Right lung (tissue), 10 donors: ENCODE measurements at places on chromosomes 2 and 18. TPM values are rescaled to one million over a fixed set of nuclear protein-coding genes. Genes with fewer than 3 reads are reported as not detected.
A peak's percentile ranks its signal among the peaks of the same experiment; 100 is the strongest.

GRCh38 chr2:120798567-120799247 is 63.0 kb downstream of the GLI2 start:
- no peak for DNase-seq

GRCh38 chr2:167212014-167212648 is 323.9 kb downstream of the XIRP2 start:
- DNase-seq: peak; percentile 36

DNA sequence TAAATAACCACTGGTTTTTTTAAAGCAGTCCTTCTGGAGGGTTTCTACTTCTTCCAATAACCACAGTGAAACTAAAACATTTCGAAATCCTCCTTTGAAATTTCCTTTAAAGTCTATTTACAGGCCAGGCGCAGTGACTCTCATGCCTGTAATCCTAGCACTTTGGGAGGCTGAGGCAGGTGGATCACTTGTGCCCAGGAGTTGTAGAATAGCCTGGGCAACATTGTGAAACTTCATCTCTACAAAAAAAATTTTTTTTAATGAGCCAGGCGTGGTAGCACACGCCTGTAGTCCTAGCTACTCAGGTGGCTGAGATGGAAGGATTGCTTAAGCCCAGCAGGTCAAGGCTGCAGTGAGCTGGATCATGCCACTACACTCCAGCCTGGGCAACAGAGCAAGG is 15.2 kb downstream of the KIDINS220 start:
- DNase-seq: no peak

DNA sequence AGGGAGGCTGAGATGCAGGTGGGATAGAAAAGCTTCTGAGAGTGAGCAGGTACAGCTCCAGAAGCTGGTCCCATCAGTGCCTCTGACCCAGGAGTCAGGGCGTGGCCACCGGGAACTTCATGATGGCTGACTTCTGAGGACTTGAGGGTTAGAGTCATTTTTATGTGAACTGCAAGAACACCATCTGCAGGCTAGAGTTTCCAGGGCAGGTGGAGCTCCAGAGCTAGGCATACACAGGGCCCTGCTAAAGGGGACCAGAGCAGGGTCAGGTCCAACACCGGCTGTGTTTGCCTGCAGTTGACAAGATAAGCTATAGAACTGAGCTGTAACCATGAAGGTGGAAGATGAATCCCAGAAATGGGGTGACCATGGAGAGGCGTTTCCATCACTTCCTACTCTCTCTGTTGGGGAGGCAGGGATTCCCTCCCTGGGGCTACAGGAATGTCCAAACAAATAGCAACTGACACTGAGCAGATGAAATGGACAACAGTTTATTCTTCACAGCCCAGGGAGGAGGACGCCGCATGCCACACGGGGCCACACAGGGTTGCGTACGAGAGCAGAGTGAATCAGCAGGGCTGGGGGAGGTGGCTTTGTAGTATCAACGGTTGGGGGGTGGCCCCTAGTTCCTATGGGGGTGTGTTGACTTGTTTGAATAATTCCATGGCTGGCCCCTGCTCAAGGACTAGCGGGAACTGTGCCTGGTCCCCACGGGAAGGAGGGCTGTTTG is 77.6 kb upstream of the ZNF516 start:
- DNase-seq: no peak

The CXCR4 gene
- 41.8 TPM for polyA plus RNA-seq
